ENCODE measurements at places on chromosomes 7 and 10. TPM values are rescaled to one million over a fixed set of nuclear protein-coding genes. Genes with fewer than 3 reads are reported as not detected.

RAPGEF5 gene
- total RNA-seq = 65.8 TPM

HOXA9 gene
- total RNA-seq = not detected

MYPN gene
- total RNA-seq = not detected

FRMPD2 gene
- total RNA-seq = not detected

HEPACAM2 gene
- total RNA-seq = not detected

TMEM213 gene
- total RNA-seq = not detected

ZNF503 gene
- total RNA-seq = 28.8 TPM

ASB4 gene
- total RNA-seq = 0.11 TPM

CTAGE6 gene
- not detected for total RNA-seq

A1CF gene
- not detected for total RNA-seq

HOGA1 gene
- 2.6 TPM for total RNA-seq

RAMP3 gene
- 586 TPM for total RNA-seq

PRKCQ gene
- total RNA-seq = not detected

VGF gene
- total RNA-seq = not detected

KNDC1 gene
- total RNA-seq = 0.21 TPM

FFAR4 gene
- not detected for total RNA-seq

MOGAT3 gene
- not detected for total RNA-seq

TLL2 gene
- not detected for total RNA-seq

TEX47 gene
- total RNA-seq = not detected
